Placental pericyte (primary cell): ENCODE measurements at places on chromosomes 11 and 22. TPM values are rescaled to one million over a fixed set of nuclear protein-coding genes. Genes with fewer than 3 reads are reported as not detected.

The TRIM49 gene
- total RNA-seq: not detected in 2 replicates

The FJX1 gene
- 18.4 and 125 TPM in 2 replicates for total RNA-seq

The OMP gene
- total RNA-seq: 0.72 TPM in 1 of 2 replicates, not detected in the other

The PRG2 gene
- total RNA-seq: 0.14 TPM in 1 of 2 replicates, not detected in the other

The CLCF1 gene
- 5.2 and 5.5 TPM in 2 replicates for total RNA-seq

The IMMP1L gene
- total RNA-seq: 8.5 and 14.0 TPM in 2 replicates

The MCHR1 gene
- 0.29 and 1.3 TPM in 2 replicates for total RNA-seq

The LRFN4 gene
- 11.6 and 26.6 TPM in 2 replicates for total RNA-seq

The GAL3ST1 gene
- not detected in 2 replicates for total RNA-seq

The DBX1 gene
- not detected in 2 replicates for total RNA-seq

The TMPRSS13 gene
- not detected in 2 replicates for total RNA-seq

The SAA1 gene
- total RNA-seq: not detected in 2 replicates

The FAT3 gene
- 0.22 and 0.72 TPM in 2 replicates for total RNA-seq

The TRIM66 gene
- total RNA-seq: 7.4 and 9.7 TPM in 2 replicates

The UCP3 gene
- total RNA-seq: 0.44 and 0.72 TPM in 2 replicates

The FTH1 gene
- 282 and 5,455 TPM in 2 replicates for total RNA-seq

The BLID gene
- 6.6 and 22.5 TPM in 2 replicates for total RNA-seq

The ELMOD1 gene
- total RNA-seq: 4.7 and 8.1 TPM in 2 replicates

The SEPTIN3 gene
- 0.14 TPM in 1 of 2 replicates, not detected in the other for total RNA-seq

The MUC5AC gene
- not detected in 2 replicates for total RNA-seq

The C1QTNF4 gene
- 0.14 and 0.22 TPM in 2 replicates for total RNA-seq

The MPPED2 gene
- not detected in 2 replicates for total RNA-seq

The SYT7 gene
- 4.6 and 9.7 TPM in 2 replicates for total RNA-seq

The LINC01488 gene
- total RNA-seq: not detected in 2 replicates

The PIH1D2 gene
- total RNA-seq: 1.0 and 1.5 TPM in 2 replicates

The HORMAD2 gene
- not detected in 2 replicates for total RNA-seq

The OR5B2 gene
- total RNA-seq: not detected in 2 replicates

The BBOX1 gene
- not detected in 2 replicates for total RNA-seq

The UBXN1 gene
- total RNA-seq: 62.4 and 230 TPM in 2 replicates

The H19 gene
- 5.2 and 10.7 TPM in 2 replicates for total RNA-seq

The EIF1AD gene
- 50.8 and 55.7 TPM in 2 replicates for total RNA-seq

The C11orf42 gene
- total RNA-seq: not detected in 2 replicates

The CBX7 gene
- total RNA-seq: 2.9 and 5.0 TPM in 2 replicates
